ENCODE measurements at places on chromosomes 7 and 10.

DNA sequence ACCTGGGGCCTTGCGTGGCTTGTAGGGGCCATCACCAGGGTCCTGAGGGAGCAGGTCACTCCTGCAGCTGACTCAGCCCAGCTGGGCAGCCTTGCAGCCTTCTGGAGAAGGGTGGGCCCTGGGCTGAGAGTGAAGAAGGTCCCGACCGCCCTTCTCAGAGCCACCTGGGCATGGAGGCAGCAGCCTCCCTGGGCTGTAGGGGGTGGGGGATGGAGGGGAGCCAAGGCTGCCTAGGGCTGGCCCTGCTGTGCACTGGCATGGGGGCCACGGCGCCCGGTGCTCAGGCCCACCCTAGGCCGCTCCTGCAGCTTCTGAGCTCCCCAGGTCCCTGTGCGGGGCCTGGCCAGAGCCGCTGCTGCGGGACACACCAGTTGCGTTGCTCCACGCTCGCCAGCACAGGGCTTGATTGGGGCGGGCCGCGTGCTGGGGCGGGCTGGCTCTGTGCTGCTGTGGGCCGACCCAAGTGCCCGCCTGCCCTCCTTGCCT lies 63.6 kb upstream of the NKX6-2 start:
- no peak for DNase-seq

GRCh38 chr7:127064-127598 lies 65.2 kb upstream of the FAM20C start:
- DNase-seq, result no peak

GRCh38 chr7:143214789-143215679 lies 6.8 kb upstream of the TAS2R40 start:
- DNase-seq, result peak; percentile 91

DNA sequence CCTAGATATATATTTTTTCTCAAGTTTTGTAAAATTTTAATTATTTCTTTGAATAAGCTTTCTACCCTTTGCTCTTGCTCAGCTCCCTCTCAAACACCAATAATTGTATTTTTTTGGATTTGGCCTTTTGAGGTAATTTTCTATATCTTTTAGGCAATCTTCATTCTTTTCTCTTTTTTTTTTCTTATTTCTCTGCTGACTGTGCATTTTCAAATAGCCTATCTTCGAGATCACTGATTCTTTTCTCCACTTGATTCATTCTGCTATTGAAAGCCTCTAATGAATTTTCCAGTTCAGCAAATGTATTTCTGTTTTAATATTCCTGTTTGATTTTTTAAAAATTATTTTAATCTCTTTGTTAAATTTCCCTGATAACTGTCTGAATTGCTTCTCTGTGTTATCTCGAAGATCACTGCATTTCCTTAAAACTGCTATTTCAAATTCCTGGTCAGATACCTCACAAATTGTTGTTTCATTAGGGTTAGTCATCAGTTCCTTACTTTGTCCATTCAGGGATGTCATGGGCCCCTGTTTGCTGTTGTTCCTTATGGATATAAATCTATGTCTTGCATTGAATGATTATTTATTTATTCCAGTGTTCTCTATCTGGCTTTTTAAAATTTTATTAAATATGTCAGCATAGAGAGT lies 100.1 kb upstream of the UNC5B start:
- no peak for DNase-seq

- DNase-seq, result no peak
Measured at GRCh38 chr10:126570621-126571602, 99.6 kb downstream of the C10orf90 start.

DNA sequence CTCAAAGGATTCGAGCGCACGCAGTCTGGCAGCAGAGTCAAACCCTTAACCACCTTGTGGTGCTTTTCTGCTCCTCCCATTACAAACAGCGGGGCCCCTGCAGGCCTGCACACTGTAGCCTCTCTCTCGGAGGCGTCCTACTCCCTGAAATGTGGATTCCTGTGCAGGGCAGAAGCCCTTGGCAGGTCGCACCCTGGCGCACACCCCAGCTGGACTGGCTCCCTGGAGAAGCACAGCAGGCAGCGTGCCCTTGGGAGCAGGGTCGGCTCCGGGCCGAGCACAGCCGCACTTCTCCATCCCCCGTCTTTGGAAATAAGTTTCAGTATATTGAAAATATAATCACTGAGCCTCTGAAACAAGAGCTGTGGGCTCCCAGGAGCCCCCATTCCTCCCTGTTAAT lies 144.1 kb downstream of the C10orf105 start:
- DNase-seq, result peak; percentile 54

- DNase-seq, result no peak
Measured at GRCh38 chr10:49387071-49387470, 8.8 kb downstream of the DRGX start.

DNA sequence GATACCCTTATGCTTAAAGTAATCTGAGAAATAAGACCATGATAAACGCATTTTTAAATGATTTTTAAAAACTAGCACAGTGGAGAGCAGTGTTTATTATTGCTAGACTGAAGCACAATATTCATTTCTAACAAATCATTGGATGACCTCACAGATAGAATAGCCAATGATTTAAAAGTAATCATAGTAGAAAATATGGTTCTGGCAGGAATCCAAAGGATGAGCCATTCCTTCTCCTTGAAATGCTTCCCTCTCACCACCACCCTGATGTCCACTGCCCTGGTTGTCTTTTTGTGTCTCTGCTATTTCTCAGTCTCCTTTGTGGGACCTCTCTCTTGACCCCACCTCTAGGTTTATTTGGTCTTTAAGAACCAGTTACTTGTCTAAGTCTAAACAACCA lies 64.9 kb downstream of the PRKG1 start:
- no peak for DNase-seq

DNA sequence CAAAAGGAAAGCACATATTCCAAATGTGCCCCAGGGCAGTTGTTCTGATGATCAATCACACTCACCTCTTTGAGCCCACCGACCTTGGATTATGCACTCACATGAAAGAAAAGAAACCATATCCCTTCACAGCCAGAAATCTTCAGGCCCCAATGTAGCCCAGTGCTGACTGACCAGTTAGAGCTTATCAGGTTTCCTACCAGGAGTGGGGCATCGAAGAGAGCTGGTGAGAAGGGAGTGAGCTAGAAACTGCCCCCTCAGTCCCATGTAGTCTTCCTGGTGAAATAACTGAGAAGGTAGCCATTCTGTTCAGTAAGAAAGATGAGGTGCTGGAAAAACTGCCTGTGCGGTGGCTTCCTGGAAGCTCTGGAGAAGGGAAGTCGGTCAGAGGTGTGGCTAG lies 32.2 kb downstream of the NRCAM start:
- DNase-seq, result no peak

DNA sequence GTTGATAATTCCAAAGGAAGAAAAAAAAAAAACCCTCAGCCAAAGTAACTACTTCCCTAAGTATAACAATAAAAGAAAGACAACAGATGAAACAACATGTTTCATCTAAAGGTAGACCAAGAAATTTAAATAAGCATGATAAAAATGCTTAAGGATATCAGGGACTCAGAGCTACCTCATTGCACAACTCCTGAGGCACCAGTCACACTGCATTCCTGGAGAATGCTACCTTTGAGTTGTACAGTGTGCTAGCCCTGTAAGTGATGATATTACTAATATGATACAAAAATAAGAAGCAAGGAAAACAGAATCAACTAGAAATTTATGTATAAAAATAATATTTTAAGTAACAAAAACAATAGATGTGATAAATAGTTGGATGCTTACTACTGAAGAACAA lies 29.5 kb upstream of the C7orf33 start:
- no peak for DNase-seq

DNA sequence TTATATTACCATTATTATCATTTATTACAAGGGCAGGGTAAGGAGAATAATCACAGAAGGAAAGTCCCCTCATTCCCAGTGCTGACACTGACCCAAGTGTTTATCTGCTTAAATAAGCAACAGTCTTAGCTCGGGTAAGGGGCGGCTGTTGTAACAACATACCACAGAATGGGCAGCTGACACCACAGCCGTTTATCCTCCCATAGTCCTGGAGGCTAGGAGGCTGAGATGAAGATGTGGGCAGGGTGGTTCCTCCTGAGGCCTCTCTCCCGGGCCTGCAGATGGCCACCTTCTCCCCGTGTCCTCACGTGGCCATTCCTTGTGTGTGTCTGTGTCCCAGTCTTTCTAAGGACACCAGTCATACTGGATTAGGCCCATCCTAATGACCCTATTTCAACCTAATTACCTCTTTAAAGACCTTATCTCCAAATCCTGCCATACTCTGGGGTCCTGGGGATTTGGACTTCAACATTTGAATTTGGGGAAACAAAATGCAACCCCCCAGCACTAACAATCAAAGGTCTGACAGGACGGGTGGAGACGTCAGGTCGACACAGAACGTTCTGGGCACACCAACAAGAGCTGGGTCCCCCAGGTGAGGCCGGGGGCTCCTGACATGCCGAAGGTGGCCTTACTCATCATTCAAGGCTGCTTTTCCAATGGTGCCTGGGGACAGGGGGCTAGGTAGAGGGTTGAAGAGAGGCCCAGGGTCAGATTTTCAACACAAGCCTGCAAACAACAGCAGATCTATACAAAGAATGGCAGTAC lies 93.5 kb downstream of the TNS3 start:
- no peak for DNase-seq

DNA sequence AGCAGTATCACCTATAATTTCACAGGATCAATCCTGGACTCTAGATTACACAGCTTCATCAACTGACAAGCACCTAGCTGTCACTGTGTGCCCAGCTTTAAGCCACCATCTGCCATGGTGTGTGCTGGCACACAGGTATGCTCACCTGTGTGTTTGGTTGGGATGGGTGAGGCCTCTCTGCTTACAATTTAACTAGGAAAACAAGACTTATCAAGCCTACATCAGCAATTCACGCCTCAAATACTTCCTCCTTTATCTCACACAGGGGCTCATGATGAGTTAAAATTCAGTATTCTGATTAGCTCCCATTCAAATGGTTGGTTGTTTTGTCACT lies 608.2 kb downstream of the PARD3 start:
- no peak for DNase-seq

DNA sequence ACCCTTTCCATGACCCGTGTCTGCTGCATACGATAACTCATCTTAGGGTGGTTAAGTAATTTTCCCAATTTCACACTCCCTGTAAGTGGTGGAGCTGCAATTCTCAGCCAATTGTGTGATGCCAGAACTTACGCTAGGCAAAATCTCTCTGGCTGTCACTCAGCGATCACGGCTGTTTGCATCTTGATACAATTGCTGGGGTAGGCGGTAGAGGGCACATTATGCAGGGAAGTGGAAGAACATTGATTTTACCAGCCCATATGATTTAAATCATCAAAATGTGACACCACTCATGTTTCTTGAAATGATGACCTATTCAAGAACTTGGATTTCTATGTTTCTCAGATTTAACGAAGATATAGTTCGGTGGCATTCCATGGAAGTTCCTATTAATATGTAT lies 108.7 kb upstream of the ADARB2 start:
- no peak for DNase-seq

GRCh38 chr7:137592232-137592896 lies 248.8 kb upstream of the PTN start:
- DNase-seq, result peak; percentile 78

GRCh38 chr7:132158841-132159240 lies 417.4 kb downstream of the PLXNA4 start:
- DNase-seq, result no peak

GRCh38 chr10:24951201-24952142 lies 934 bp downstream of the PRTFDC1 start:
- peak; percentile 65 for DNase-seq

DNA sequence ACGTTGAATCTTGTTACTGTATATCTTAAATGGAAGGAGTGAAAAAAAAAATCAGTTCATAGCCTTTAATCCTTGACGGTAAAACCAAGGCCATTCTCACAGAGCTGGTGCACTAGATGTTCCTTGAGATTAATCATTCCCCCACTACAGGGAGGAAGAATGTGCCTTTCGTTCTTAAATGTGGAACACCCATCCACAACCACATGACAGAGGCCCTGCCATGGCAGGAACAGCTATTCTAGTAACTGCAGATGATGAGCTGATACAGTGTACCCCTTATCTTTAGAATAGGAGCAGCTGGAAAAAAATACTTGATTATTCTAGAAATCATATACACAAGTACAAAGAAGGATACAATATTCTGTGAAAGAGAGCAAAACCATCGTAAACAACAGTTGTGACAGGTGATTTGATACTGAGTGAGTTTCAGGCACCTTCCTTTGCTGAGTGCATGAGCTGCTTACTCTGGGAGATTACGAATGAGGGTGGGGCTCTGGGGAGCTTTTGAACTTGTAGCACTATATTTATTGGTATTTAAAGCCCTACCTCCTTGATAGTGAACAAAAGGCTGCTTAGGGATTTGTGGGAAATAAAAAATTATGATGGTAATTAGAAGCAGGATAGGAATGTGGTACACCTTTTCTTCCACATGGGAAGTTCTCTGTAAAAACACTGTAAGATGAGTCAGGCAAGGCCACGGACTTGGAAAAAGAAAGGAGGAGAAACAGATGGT lies 244.4 kb upstream of the SLC26A5 start:
- no peak for DNase-seq

DNA sequence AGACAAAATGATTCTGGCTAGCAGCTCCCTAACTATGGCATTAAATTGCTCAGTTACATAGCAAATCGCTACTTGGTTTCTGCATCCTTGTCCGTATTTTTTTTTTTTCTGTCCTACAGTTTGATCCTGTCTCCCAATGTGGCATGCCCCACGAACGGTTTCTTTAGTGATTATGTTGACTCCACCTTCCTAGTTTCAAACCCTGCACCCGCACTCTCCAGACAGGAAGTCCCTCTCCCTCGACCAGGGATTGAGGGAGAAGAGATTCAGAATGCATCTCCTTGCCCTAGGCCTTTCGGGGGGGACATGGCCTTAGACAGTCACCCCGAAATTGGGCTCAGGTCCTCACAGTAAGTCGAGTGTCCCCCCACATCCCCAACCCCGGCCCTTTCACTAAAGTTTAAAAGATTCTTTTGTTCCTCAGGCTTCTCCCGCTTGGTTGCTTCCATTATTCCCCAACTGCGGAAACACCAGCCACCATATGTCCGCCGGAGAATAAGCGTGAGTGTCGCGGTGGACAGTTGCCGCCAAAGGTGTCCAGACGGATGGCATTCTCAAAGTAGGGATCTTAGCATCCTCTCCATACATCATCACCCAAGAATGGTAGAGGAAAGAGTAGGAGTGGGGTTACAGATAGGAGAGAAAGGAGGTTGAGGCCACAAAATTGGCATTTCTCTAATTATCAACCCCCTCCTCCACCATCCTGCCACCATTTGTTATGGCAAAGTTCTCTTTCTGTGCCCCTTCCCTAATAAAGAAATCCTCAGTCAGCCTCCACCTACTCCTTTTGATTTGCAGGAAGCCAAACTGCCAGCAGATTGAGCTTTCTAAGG lies 7.3 kb downstream of the EVX1 start:
- DNase-seq, result no peak

- DNase-seq, result no peak
Measured at GRCh38 chr10:62851442-62851841, 35.3 kb upstream of the EGR2 start.

Measured in midbrain (tissue), 1 donor.